ENCODE measurements at places on chromosomes 6 and 20.

- no peak for DNase-seq
Measured at GRCh38 chr20:25285091-25285647, 37.3 kb downstream of the PYGB start.

GRCh38 chr6:82138075-82138791 is 109.3 kb downstream of the IBTK start:
- no peak for DNase-seq

DNA sequence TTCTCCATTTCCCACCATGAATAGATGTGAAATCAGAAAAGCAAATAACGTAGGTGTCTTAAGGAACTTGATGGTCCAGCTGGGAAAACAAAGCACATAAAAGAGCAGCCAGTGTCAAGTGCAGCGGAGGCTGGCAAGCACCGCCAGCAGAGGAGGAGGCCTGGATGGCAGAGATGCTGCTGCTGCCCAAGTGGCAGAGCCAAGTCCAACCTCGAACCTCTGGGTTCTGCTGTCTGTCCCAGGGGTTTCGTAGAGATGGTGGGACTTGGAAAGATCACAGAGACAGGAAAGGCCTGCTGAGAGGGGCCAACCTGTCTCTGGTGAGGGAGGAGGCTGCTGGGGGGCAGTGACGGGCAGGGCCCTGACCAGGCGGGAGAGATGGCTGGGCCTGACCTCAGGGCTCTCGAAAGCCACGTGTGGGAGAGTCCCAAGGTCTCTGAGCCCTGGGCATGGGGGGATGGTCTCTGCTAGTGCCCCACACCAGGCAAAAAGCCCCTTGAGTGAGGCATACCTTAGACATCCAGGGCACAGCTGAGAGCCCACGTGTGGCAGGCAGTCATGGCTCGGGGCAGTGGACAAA is 77.3 kb downstream of the TCP11 start:
- DNase-seq, result no peak

DNA sequence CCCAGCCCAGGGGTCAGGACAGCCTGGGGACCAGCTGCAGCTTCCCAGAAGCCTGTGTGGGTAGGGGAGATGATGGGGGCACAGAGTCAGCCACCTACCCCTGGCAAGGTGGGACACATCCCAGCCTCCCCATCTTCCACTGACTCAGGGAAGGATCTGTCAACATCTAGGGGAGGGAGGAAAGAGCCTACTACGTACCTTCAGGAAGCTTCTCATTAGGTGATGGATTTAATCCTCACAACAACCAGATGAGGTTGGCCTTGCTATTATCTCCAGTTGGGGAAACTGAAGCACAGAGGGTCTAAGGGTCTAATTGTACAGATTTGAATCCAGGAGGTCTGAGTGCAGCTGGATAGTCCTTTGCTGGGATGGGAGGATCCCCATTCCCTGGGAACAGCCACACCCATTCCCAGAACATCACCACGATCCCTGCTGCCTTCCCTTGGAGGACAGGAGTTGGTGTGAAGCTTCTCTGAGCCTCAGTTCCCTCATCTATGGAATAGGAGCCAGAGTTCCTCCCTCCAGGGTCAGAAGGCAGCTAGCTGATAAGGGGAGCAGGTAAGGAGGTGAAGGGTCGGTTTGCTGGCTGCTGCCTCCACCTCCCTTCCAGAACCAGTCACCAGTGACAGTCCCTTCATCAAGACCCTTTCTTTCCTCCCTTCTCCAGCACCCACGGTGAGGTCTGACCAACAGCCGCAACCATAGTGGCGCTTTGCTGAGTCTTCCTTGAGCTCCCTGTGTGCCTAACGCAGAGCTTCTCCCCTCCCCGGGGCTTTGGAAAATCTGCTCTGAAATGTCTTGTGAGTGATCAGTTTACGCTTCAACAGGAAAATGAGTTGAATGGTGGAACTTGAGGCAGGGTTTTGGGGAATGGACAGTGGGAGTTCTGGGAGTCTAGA is 56.8 kb downstream of the CEBPB start:
- no peak for DNase-seq

DNA sequence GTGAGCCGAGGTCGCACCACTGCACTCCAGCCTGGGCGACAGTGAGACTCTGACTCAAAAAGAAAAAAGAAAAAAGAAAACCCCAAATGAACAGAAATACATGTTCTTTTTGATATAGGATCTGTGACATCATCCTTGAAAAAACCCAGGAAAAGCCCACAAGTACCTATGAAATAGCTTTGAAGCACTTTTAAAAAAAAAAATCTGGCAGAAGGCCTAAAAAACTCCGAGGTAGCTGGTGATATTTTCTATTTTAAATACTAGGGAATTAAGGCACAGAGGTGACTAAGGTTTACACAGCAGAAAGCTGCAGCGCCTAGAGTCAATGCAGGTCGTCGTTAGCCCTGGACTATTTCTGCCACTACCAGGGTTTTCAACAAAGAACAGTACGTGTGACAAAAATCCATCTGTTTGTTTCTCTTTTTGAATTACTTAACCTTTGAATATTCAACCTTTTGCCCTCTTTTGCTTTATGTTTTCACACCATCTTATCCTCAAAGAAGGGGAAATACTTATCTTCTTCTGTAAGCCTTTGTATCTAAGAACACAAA is 39.4 kb upstream of the EEF1A1 start:
- no peak for DNase-seq

GRCh38 chr6:28250747-28251146 is 1.3 kb downstream of the ZKSCAN4 start:
- no peak for DNase-seq

DNA sequence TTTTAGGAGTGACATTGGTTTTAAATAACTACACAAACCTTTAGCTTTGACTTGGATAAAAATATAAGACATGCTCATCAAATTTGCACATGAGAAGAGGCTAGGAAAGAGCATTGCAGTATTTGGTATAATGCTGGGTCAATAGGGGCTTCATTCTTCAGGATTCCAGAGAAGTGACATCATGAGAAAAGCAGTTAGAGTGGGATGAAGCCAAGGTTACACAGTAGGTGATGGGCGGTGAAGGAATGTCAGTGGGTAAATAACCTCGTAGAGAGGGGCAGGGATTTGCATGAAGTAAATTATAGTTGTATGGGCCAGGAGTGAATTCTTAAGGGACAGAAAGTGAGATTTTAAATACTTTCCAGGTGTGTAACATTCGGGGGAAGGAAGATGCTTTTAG is 216.2 kb downstream of the RFPL4B start:
- peak; percentile 88 for DNase-seq

DNA sequence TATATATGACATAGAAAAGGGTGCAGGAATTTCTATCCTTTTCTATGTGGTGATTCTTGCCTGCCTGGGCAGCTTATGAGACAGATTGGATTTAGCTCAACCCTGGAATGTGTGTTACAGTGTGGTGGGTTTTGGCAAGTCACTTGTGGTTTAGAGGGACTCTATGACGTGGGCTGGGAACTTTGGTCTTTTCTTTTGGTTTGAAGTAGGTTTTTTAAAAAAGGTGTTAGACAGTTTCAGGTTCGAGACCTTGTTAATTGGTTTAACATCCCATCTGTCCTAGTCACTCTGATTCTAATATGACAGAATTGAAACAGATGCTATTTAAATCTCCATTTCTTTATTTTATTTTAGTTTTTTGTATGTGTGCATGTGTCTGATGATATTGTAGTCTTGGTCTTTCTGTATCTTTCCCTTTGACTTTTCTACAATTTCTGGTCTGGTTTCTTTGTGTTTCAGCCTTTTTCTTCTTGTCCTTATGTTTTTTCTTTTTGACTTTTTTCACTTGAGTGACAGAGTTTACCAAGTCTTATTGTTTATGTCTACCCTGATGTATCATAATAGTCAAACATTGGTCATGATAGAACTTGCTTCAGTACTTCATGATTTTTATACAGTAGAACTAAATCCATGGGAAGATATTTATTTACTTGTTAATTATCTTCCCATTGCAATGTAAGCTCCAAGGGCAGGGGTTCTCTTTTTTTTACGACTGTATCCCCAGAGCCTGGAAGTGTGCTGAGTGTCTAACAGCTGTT is 174.3 kb downstream of the CDKAL1 start:
- DNase-seq, result no peak

DNA sequence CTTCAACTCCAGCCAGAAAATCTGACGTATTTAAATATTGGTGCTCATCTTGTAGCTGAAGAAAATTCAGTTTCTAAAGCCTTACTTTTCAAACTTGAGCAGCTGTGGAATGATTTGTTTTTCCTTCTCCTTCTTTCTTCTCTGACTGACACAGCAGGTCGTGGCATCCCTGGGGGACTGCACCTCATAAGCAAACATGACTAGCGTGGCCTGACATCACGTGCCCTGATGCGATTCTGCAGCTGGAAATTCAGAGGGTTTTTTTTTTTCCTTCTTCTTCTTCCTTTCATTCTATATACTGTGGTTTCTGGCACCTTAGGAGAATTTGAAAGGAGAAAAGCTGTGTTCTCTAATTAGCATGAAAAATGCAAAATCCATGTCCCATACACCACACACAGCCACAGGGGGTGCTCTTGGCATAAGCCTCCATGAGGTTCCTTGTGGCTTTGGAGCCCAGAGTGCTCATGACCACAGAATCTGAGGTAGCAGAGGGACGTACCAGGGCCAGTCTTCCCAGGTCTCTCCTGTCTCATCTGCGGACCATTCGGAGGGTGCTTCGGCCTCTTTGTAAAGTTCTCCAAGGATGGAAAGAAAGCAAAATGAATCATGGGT is 258.5 kb upstream of the CDH4 start:
- peak; percentile 6 for DNase-seq
